ENCODE measurements at places on chromosomes 3 and 15.

- no peak for DNase-seq
Observed at GRCh38 chr3:50297896-50298725, 1.1 kb downstream of the HYAL3 start.

DNA sequence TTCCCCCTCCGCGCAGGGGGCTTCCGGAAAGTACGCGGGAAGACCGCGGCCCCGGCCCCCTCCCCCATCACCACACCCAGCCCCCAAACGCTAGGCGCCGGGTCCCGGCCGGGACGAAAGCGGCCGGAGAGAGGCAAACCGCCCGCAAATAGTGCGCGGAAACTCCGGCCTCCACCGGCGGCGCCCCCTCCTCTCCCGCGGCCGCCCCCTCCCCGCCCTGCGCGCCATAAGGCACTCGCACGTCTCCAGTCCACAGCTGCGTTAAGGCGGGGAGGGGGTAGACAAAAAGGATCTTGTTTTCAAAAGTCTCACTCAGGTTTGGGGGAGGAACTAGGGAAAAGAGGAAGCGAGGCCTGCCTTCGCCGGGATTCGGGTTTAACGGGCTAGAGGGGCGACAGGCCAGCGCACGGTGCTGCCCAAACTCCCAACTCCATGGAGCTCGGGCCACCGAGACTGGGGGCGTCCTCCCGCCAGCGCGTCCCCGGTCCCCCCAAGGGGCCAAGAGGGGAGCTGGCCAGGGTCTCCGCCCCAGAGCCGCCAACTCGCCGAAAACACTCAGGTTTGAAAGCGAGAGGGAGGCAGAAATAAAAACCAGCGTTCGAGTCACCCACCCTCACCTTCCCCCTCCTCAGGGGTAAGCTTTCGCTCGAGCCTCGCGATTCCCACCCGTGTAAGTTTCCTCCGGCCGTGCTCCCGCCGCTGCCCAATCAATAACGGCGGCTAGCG is 1.8 kb downstream of the ANP32A start:
- peak; percentile 72 for DNase-seq

DNA sequence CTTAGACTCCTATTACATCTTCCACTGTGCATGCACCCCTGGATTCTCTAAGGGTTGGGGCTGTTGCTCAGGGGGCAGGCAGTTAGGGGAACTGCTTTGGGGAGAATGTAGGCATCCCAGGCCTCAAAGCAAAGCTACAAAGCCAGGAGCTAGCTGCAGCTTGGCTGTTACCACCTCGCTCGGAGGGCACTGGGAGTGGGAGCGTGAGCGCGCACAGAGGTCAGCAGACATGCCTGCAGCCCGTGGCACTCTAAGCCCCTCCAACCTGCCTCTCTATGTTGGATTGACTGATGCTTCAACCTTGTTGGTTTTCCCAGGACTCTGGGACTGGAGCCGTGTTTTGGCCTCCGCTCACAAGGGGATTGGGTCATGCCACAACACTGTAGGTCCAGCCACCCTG is 69.8 kb downstream of the CPN2 start:
- no peak for DNase-seq

DNA sequence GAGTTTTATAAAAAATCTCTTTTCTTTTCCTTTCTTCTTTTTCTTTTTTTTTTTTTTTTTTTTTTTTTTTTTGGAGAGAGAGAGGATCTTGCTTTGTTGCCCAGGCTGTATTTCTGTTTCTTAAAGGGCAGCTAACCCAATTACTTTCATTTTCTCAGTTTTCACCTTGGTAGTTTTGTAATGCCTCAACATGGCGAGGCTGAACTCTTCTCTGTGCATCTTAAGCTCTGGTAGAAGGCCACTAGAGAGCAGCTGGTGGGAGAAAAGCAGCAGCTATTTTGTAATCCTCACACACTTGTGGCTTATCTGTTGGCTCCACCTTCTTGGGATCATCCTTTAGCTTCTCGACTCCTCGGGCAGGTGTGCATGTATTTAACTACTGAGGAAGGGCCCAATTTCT is 152.2 kb upstream of the MEIS2 start:
- DNase-seq, result no peak

DNA sequence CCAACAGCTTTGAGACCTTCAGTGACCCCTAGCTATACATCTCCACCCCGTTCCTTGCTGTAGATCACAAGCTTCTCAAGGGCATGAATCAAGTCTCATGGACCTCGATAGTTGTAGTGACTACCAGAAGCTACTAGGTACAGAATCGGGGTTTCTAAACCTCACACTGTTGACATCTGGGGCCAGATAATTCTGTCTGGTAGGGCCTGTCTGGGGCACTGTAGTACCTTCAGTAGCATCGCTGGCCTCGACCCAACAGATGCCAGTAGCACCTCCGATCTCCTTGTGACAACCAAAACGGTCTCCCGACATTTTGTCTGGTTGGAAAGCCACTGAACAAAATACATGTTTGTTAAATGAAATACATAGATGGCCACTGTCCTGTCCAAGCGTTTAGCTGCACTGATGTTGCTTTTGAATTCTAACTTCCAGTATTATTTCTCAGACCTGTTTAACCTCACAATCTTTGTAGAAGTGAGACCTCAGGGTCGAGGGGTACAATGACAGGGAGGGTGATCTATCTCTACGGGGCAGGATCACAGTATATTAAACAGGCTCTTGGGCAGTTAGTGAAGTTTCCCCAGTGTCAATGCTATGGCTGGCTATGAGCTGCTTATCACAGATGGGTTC is 262.5 kb upstream of the IGF1R start:
- no peak for DNase-seq

GRCh38 chr15:60718661-60719069 is 239.7 kb upstream of the ICE2 start:
- no peak for DNase-seq
